ENCODE measurements at places on chromosomes 16 and 17.

GRCh38 chr16:17416461-17417311 lies 54.1 kb downstream of the XYLT1 start:
- no peak for DNase-seq

DNA sequence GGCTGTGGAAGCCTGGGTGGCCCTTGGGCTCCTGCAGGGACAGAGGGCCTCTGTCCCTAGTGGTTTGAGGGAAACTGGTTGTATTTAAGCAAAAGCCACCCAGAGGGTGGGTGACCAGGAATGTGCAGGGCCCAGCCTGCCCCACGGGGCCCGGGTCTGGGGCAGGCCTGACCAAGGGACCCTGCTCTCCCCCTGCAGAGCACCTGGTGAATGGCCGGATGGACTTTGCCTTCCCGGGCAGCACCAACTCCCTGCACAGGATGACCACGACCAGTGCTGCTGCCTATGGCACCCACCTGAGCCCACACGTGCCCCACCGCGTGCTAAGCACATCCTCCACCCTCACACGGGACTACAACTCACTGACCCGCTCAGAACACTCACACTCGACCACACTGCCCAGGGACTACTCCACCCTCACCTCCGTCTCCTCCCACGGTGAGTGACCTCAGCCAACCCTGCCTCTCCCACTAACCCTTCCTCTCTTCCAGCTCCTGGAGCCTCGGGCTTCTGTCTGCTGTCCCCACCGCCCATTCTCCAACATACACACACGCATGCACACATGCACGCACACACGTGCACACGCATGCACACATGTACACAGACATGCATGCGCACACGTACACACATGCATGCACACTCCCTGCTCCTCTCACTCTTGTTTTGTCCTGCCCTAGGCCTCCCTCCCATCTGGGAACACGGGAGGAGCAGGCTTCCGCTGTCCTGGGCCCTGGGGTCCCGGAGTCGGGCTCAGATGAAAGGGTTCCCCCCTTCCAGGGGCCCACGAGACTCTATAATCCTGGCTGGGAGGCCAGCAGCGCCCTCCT lies 10.4 kb downstream of the GALK1 start:
- no peak for DNase-seq

GRCh38 chr16:69767459-69768229 lies 5.5 kb downstream of the WWP2 start:
- no peak for DNase-seq

GRCh38 chr17:74259667-74260524 lies 14.1 kb upstream of the DNAI2 start:
- no peak for DNase-seq

GRCh38 chr17:72684405-72685020 lies 408.0 kb downstream of the SLC39A11 start:
- no peak for DNase-seq

GRCh38 chr16:21264571-21265036 lies 13.5 kb downstream of the CRYM start:
- DNase-seq: no peak
